ENCODE measurements at places on chromosomes 13 and 19. TPM values are rescaled to one million over a fixed set of nuclear protein-coding genes. Genes with fewer than 3 reads are reported as not detected.
A peak's percentile ranks its signal among the peaks of the same experiment; 100 is the strongest.

GRCh38 chr13:29923554-29924481, 73.4 kb upstream of the UBL3 start:
- DNase-seq: peak; percentile 58

DNA sequence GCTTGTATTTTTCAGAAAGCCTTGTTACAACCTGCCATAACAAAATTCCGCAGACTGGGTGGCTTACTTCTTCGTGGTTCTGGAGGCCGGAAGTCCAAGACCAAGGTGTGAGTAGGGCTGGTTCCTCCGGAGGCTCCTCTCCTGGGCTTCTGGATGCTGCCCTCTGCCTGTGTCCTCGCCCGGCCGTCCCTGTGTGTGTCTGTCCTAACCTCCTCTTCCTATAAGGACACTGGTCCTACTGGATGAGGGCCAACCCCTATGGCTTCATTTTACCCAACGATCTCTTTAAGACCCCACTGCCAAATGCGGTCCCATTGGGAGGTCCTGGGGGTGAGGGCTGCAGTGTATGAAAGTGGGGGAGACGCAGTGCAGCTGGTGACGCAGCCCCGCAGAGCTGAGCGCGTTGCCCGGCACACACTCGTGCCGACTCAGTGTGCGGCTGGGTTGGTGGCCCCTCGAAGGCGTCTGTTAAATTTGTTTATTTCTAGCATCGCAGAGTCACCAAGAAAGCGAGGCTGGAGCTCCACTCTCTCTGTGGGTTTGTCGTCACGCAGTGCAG, 116.7 kb downstream of the SOX1 start:
- DNase-seq: no peak

DNA sequence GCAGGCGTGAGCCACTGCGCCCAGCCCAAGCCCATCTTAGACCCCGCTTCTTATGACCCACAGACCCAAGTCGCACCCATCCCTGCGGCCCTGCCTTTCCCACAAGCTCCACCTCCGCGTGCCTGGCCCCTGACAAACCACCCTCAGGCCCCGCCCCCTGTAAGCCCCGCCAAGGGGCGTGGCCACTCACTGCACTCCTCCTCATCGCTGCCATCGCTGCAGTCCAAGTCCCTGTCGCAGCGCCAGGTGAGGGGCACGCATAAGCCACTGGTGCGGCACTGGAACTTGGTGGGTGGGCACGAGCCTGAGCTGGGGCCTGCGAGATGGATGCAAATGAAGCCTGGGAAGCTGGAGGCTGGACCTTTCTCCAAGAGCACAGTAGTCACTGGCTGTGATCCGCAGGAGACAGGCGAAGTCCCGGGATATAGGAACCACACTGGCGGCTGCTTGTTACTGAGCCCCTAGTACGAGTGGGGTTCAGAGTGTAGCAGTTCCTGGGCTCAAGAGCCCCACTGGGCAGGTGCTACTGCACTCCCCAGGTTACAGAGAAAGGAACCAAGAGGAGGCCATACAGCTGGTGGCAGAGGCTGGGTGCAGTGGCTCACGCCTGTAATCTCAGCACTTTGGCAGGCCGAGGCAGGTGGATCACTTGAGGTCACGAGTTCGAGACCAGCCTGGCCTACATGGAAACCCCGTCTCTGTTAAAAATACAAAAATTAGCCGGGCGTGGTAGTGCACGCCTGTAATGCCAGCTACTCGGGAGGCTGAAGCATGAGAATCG, 3.1 kb downstream of the CD320 start:
- no peak for DNase-seq

DNA sequence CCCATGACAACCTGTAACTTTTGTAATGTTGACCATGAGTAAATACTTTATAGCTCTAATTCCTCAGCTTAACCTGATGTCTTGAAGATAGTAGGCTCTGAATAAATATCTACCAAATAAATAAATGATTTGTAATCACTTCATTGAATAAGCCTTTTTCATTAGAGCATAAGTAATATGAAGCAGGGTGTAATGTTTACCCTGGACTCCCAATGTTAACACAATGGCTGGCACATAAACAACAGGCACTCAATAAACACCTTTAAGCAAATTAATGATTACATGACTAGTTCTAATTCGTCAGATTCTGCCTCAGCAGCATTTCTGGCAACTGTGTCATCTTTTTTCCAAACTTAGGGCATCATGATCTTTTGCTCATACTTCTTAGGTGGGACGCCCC, 396.3 kb downstream of the LIG4 start:
- no peak for DNase-seq

- no peak for DNase-seq
Observed at GRCh38 chr19:3852614-3853254, 16.1 kb downstream of the ZFR2 start.

GRCh38 chr19:48918801-48919247, 14.7 kb upstream of the DHDH start:
- no peak for DNase-seq

GRCh38 chr13:45718992-45719391, 16.9 kb downstream of the CBY2 start:
- no peak for DNase-seq

DNA sequence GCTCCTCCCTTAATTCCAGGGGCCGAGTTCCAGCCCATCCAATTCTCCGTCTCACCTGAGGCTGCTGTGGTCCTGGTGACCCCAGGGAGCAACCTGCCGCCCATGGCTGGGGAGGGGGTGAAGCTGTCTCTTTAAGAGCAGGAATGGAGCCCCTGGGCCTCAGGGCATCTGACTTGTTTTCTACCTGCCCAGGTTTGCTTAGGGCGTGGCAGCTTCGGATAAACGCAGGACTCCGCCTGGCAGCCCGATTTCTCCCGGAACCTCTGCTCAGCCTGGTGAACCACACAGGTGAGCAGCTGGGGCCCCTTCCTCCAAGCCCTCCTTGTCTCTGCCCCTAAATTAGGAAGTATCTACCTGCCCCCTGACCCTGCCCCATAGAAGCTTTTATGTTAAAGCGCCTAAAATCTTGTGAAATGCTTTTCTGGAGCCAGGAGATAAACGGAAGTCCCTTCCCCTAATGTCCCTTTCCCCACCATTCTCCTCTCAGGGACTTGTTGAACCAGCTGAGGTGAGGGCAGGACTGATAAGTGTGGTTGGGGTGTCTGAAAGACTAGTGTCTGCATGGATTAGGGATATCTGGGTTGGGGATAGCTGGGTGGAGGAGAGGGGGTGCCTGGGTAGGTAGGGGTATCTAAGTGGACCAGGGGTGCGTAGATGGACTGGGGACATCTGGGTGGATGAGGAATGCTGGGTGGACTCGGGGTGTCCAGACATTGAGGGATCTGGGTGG, 614 bp downstream of the FXYD3 start:
- no peak for DNase-seq

GRCh38 chr19:43695985-43696704, 19.7 kb upstream of the IRGC start:
- no peak for DNase-seq

DNA sequence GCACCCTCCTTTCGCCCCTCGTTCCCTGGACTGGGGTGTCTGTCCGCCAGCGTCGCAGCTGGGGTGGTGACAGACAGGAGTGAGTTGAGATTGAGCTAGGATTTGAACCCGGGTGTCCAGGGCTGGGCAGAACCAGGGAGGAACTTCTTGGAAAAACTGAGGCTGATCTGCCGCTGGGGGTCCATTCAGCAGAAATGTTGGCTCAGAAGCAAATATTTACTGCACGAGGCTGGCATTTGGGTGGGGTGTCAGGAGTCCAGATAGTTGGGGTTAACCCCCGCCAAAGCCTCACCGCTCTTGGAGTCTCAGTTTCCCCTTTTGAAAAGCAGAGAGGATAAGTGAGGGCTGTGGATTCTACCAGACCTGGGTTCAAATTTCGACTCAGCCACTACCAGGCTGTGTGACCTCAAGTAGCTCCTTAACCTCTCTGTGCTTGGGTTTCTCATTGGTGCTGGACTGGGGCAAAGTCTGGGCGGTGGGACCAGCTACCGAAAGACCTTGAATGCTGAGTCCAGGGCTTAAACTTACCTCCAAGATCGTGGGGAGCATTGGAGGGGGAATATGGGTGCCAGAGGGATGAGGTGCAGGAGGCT, 20.9 kb downstream of the MAST3 start:
- no peak for DNase-seq

DNA sequence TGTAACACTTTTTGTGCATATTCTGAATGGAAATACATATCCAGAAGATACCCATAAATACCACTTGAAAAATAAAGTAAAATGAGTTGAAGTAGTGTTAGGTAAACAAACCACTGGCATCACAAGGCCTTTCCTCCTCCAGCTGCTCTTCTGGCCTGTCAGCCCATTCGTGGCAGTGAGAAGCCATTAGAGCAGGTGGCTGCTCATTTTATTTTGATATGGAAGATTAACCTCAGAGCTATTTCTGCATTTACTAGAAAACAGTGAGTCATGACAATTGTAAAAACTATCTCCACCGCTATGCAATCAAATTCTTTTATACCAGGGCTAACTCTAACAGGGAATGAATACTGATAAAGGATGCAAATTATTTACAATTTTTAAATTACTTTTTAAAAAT, 2898.1 kb downstream of the PCDH9 start:
- DNase-seq: no peak

DNA sequence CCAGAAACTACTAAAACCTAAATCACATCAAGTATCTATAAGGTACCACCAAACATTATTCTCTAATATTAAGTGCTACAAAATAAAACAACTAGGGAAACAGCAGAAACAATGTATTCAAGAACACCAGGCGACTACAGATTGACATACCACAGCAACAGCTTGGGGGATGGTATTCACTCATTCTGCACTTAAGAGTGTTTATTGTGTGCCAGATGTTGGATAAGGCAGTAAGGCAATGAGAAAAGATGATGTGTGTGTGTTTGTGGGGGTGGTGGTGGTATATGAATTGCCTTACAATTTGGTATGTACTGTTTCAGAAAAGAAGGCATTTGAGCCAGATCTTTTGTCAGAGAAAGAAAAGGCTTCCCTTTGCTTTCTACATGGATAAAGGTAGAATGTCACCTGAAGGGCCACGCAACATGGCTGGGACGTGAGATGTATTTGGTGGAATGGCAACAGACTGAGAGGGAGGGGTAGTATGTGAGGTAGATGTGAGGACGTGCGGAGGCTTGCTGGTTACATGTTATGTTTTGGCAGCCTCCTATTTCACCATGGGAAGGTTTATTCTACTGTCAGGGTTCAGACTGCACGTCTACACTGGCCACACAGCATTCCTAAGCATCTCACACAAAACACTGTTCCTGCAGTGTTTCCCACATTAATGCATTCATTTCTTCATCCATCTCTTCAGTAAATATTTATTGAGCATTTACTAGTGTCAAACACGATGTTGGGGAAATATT, 300.7 kb downstream of the KLF12 start:
- DNase-seq: no peak

DNA sequence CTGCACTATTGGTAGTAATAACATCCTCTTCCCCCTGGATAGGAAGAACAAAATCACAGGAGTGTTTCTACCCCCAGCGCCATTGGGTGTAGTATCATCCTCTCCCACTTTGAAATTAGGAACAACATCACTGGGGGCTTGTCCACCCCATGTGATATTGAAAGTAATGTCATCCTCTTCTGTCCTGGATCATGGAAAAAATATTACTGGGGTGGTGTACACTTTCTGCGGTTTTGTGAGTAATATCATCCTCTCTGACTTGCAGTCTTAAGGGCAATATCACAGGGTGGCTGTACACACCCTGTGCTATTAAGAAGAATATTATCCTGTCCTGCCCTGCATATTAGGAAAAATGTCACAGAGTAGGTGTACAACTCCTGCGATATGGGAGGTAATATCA, 4.9 kb upstream of the RGCC start:
- DNase-seq: no peak

- DNase-seq: no peak
Observed at GRCh38 chr13:47875201-47875600, 125.9 kb downstream of the SUCLA2 start.

- no peak for DNase-seq
Observed at GRCh38 chr19:16134510-16134909, 9.0 kb upstream of the HSH2D start.

GRCh38 chr13:50422181-50423148, 407.2 kb downstream of the KCNRG start:
- no peak for DNase-seq

- DNase-seq: no peak
Observed at GRCh38 chr13:69571606-69572323, 535.9 kb upstream of the ATXN8OS start.

GRCh38 chr19:33273881-33274662, 28.3 kb downstream of the CEBPA start:
- DNase-seq: no peak

DNA sequence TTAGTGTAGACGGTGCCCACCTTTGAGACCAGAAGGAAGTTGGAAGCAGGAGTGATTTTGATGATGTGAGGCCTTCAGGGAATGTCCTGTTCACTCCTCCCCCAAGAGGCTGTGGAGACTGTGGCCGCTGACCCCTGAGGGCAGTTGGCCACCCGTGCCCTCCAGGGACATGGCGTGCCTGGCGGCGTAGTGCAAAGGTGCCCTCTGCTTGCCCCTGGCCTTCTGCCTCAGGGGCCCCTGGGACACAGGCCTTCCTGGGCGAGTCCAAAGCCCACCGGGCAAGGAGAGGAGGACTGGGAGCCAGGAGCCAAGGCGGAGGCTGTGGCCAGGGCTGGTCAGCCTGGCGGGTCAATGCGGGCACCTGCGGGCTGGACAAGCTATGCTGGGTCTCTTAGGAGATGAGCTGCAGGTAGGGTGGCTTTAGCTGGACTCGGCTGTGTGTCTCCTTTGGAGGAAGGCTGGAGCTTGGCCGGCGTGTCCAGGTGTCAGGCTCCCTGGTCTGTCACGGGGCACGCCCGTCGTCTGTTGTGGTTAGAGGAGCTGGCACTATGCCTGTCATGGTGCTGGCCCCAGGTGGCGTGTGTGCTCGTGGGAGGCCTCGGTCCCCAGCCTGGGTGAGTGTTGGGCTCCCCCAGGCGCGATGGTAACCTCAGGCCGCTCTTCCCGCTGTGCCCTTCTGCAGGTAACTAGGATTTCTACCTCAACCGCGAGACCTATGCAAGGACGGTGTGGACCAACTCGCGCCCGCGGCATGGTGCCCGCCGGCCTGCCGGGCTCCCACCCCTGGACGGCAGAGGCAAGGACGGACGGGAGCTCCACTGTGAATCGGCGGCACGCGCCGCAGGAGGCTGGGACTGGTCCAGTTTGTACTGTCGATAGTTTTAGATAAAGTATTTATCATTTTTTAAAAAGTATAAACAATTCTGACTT, 6.8 kb downstream of the PLEKHJ1 start:
- no peak for DNase-seq

GRCh38 chr19:41480336-41480735, 37.4 kb downstream of the ERICH4 start:
- DNase-seq: no peak

Gene PLIN5
- polyA plus RNA-seq: 2.1 TPM

Gene GJA3
- polyA plus RNA-seq: 13.8 TPM

Gene ZNF428
- 79.5 TPM for polyA plus RNA-seq

Gene CEACAM4
- polyA plus RNA-seq: 0.12 TPM

Gene TEKTIP1
- polyA plus RNA-seq: 10.7 TPM

Gene TINCR
- polyA plus RNA-seq: 0.65 TPM

Gene ZNF729
- polyA plus RNA-seq: 0.97 TPM

Data from renal cortex interstitium (tissue), 15 donors.